ENCODE measurements at places on chromosomes 1 and 21.

DNA sequence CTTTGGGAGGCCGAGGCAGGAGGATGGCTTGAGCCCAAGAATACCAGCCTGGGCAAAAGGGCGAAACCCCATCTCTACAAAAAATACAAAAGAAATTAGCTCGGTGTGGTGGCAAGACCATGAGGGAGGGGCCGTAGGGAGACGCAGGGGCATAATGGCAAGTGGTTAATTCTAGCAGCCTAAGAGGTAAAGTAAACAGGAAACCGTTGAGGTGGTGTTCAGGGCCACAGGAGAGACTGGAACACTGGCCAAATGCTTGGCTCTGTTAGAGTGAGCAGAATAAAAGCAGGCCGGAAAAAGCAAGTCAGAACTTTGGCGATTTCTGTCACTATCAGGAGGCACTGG lies 89.2 kb downstream of the RIPK4 start:
- DNase-seq, result no peak

DNA sequence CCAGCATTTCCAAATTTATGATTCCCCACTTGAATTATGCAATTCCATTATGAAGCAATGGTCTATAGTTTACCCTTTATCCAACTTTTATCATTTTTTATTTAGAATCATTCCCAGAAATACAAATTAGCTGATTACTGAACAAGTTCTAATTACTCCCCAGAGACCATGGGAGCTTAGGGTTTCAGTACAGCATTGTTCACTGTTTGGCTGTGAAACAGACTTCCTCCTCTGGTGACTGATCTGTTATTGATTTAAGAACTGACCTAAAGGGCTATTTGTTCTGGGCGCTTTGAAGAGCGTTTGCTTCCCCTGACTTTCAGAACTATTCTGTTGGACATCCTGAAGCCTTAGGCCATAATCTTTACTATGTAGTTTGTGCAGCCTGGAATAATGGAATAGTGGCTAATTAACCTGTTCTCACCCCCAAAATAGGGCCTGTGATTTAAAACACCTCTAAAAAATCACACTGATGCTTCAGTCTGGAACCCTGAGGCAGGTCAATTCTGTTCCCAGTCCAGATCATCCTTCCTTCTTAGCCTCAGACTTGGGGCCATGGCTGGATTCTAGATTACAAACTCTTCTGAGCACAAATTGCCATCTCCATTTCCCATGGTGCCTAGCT lies 58.7 kb downstream of the ALG14 start:
- DNase-seq, result no peak

DNA sequence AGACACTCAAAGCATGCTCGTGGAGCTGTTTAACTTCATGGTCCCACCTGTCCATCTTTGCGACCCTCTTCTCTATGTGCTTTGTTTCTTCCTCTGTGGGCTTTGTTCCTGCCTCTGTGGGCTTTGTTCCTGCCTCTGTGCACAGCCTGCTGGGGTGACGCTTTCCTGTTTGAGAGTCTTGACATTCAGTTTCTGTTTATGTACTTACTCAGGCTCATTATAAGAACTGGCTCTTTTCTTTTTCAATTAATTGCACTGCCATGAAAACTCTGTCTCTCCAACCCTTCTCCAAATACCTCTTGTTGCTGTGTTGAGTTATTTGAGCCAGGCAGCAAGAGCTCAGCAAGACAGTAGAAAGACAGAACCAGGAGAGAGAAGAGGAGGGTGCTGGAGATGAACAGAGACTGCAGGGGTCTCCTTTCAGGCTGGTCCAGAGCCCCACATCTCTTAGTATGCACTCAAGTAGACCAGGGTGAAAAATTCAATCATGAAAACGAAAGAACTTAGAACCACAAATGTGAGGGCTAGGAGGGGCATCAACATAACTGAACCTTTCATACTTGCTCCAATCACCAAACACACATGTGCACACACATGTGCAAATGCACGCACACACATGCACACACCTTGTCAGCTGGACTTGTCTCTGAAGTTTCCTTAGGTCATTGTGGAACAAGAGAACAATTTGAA lies 88.3 kb upstream of the SGIP1 start:
- no peak for DNase-seq

DNA sequence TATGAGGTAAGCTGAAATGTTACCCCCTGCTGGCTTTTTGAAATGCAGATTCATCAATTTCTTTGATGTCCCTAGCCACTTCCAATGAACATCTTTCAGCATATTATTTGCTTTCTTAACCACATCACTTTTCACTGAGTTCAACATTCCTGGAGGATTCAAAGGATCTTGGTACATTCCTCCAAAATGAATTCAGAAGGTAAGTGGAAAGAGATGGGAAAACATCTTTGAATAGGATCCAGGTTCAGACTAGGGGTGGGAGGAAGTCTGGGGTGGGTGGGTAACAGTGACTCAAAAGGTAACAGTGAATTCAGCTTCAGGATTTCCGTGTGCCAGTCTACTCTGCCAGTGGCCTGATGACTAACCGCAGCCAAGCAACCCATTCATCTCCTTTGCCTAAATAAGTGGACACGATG lies 180.7 kb downstream of the ZC3H11B start:
- no peak for DNase-seq

GRCh38 chr1:201009962-201010645 lies 13.4 kb downstream of the KIF21B start:
- DNase-seq, result no peak

DNA sequence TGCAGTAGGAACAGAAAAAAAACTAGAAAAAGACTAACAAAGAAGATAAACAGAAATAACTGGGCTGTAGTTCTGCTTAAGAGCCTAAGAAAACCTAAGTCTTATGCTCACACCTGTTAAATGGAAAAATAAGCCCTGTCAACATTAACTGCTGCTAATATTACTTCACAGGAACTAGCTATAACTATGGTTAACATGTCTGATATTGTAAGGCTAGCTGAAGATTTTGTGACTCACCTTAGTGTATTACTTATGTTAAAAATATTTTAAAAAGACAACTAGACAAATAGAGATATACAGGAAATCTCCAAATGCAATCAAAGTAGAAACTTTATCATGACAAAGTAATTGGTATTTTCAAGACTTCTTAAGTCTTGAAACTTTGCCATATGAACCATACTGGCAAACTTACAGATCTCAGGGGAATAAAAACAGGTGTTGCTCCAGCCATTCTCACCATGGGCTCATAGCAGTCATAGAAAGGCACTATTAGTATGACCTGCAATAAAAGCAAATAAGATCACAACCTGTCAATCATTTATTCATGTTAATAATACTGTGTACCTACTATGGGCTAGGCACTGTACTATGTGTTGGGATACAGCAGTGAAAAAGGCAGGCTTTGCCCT lies 30.7 kb downstream of the KYAT3 start:
- DNase-seq, result no peak

DNA sequence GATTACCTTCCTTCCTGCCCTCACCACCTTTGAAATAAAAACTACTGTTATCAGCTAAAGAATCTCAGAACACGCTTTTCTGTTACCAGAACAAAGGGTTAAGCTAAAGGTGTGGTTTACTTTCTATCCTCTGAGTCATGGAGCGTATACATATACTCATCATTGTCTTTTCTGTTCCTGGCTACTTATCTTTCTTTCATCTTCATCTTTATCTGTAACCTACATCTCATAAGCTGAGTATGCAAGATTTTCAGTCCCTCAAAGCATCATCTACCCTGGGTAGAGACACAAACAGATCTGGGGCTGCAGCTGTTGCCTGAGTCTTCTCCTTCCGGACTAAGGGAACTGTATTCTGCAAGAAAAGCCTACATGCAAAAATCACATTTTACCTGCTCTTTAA lies 75.6 kb downstream of the LMO4 start:
- DNase-seq, result no peak

DNA sequence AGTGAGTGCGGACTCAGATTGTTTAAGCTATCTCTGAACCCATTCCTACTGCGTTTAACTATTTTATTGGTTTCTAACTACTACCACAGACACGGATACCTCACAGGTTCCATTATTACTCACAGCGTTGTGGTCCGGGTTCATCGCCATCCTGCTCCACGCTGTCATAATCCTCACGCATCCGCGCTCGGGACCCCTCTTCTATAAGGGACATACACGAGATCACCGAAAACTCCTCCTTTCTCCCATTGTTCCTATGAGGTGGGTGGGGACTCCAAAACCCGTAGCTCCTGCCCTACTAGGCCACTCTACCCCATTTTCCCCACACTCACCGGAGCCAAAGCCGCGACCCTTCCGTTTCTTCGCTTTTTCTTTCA lies 610 bp downstream of the RBM8A start:
- DNase-seq, result no peak

GRCh38 chr1:69528376-69528775 lies 39.3 kb upstream of the LRRC7 start:
- DNase-seq, result no peak

DNA sequence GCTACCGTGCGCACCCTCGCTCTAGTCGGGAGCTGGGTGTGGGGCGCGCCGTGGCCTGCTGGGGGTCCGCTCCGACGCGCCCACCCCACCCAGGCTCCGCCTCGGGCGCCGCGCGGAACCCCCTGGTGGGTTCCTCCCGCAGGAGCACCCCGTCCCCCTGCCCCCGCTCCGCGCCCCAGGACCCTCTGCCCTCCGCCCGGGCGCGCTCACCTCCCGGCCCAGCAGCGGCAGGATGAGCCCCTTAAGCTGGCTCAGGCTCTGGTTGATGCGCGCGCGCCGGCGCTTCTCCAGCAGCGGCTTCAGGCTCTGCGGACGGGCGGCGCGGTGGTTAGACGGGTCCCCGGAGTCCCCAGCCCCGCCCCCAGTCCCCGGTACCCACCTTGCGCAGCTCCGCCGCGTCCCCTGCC lies 319 bp downstream of the HES2 start:
- DNase-seq, result no peak

GRCh38 chr21:35377505-35378090 lies 328.5 kb upstream of the RUNX1 start:
- no peak for DNase-seq

DNA sequence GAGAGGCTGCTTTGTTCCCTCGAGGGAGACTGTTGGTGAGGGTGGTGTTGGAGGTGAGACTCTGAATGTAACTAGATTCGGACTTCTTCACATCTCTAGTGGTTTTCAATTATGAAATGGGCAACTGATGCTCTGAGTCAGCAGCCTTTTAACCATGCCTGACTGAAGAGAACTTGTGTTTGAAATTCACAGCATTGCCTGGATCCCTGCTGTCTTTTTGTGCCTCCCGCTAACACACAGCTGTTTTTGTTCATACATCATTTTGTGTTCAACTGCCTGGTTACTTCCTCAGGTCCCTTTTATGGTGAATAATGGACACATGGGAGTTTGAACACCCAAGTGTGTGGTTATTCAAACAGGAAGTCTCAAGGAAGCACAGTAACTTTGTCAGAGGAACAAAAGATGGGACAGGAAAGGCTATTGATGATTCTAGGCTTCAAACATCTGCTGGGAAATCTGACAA lies 16.8 kb downstream of the LAMC1 start:
- DNase-seq, result peak; percentile 41

DNA sequence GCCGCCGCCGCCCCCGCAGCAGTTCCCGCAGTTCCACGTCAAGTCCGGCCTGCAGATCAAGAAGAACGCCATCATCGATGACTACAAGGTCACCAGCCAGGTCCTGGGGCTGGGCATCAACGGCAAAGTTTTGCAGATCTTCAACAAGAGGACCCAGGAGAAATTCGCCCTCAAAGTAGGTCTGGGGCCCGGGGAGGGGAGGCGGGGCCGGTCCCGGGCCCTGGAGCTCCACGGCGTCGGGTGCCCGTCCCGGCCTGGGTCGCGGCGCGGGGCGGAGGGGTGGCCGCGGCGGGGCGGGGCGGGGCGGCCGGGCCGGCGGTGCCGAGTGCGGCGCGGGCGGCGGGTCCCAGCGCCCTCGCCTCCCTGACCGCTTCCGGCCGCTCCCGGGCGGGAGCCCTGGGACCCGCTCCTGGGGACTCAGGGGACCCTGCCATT lies 646 bp downstream of the MAPKAPK2 start:
- DNase-seq, result no peak
